Activated CD8-positive, alpha-beta T cell treated with anti-CD3 and anti-CD28 coated beads for 36 hours (primary cell): ENCODE measurements at places on chromosomes 7 and 10. TPM values are rescaled to one million over a fixed set of nuclear protein-coding genes. Genes with fewer than 3 reads are reported as not detected.

STK31 gene
- total RNA-seq, result not detected

PNLIP gene
- total RNA-seq, result not detected

AGR2 gene
- total RNA-seq, result not detected

GRCh38 chr10:131902211-131902610, 1.4 kb downstream of the PPP2R2D start:
- DNase-seq, result no peak

GRCh38 chr10:91907914-91908336, 1.4 kb downstream of the FGFBP3 start:
- no peak for DNase-seq

DNA sequence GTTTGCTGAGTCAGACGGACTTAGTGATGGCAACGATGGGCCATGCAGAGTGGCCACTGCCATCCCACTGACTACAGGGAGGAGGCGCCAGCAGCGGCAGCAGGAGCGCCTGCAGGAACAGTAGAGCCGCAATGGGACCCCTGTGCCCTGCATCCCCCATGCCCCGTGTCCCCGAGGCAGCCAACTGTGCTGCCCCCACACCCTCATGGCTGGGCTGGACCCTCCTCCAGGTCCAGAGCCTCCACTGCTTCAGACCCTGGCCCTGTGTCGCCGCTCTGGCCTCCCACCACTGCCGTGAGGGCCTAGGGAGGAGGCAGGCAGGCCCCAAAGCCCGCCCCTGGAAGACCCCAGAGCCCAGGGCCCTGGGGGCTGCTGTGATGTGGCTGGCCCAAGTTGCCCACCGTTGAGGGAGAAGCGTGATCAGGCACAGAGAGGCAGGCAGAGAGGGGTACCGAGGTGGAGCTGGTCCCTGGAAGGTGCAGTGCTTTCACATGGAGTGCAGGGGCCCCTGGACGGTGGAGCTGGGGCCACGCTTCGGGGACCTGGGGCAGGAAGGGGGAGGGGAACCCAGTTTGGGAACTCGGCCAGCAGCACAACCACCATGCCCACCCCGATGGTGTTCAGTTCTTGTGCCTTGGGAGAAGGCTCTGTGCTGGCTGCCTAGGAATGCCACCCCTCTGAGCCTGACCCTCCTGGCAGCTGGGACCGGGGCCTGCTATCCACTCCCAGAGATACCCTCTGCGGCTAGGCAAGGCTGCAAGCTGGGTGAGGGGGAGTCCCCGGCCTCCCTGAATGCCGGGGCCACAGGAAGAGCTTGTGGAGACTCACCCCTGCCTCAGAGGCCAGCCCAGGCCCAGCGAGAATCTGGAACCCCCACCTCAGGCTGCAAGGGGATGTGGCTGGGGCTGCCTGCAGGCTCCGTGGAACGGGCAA, 32.6 kb downstream of the DKK1 start:
- no peak for DNase-seq

DNA sequence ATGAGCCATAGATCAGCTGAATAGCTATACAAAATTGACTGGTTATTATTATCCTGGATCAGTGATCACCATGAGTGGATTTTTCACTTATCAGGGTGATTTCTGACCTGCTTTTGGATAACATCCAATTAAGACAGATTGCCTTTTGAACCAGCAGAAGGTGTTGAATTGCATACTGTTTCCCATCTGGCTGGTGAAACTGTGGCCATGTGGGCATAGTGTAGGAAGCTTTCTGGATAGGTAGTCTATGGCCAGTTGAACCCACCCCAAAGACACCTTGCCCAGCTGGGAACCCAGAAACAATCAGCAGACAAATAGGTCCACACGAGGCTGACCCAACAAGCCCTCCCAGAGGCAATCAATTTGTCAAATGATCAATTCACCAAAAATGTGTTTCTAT, 29.3 kb downstream of the DNAJC12 start:
- no peak for DNase-seq

GRCh38 chr7:101118856-101119255, 8.0 kb upstream of the SERPINE1 start:
- no peak for DNase-seq

GRCh38 chr10:60942788-60943315, 1.1 kb downstream of the RHOBTB1 start:
- DNase-seq, result peak; percentile 60

DNA sequence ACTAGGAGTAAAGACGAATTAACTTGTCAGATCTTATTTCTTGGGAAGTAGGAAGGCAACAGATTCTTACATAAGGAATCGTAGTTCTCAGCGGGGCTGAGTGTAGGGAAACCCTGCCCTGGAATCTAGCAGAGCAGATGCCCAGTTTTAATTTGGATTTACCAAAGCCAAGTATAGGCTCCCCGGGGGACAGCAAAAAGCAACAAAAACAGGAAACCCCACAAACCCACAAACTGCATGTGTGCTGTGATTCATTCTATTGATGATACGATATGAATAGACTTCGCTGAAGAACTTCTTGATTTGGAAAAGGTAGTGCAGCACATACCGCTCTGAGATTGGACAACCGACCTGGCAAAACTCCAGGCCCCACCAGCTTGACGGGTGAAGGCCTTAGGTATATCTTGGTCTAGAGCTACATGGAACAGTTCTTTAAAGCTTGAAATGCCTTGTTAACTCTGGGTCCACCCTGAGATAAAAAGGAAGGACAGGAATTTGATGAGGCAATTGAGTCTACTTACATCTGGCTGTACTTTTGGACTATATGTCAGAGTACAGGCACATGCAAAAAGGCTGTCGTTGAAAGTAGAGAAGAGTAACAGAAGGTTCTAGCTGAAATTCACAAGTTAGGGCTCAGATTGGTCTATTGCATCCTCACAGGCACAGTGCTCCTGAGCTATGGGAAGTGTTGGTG, 49.1 kb downstream of the STRA8 start:
- DNase-seq, result no peak
